Naive thymus-derived CD4-positive, alpha-beta T cell (primary cell): ENCODE measurements at places on chromosomes 6 and 20. TPM values are rescaled to one million over a fixed set of nuclear protein-coding genes. Genes with fewer than 3 reads are reported as not detected.
A peak's percentile ranks its signal among the peaks of the same experiment; 100 is the strongest.

HLA-DRA gene
- 107 TPM for total RNA-seq

DNA sequence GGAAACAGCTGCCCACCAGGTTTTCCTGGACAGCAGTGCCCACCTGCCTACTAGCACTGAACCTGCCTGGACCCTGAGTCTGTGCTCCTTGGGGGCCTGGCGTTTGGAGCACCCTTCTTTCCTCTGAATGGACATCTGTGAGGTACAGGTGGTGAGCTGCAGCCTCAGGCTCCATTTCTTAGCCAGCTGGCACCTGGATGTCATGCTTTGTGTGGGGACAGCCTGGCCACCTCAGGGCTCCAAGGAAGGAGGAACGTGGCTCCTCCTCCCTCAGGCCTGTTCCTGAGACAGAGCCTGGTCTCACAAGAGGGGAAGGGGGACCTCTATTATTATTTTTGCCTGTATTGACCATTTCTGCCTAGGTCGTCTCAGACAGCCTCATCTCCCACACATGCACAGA, 8.1 kb downstream of the TMEM151B start:
- no peaks in the 10 kb centered on the region for H3K4me1 ChIP-seq
- no peaks in the 10 kb centered on the region for H3K27me3 ChIP-seq
- no peak for DNase-seq
- no peak overlapping the region for H3K27ac ChIP-seq
- H3K4me3 ChIP-seq, result no peak overlapping the region

DNA sequence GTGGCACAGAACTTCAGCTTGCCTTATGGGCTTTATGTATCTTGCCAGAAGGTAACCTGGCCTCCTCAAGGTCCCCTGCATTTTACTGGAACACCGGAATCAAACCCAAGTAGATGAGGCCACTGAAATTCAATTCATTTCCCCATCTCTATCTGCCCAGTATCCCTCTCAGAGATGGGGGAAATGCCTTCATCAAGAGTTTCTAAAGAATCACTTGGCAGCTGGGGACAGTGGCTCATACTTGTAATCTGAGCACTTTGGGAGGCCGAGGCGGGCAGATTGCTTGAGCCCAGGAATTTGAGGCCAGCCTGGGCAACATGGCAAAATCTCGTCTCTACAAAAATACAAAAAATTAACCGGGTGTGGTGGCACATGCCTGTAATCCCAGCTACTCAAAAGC, 12.9 kb downstream of the MDGA1 start:
- no peaks in the 10 kb centered on the region for H3K27me3 ChIP-seq
- H3K4me1 ChIP-seq, result no peaks in the 10 kb centered on the region
- no peak for DNase-seq
- H3K36me3 ChIP-seq, result no peaks in the 10 kb centered on the region

DNA sequence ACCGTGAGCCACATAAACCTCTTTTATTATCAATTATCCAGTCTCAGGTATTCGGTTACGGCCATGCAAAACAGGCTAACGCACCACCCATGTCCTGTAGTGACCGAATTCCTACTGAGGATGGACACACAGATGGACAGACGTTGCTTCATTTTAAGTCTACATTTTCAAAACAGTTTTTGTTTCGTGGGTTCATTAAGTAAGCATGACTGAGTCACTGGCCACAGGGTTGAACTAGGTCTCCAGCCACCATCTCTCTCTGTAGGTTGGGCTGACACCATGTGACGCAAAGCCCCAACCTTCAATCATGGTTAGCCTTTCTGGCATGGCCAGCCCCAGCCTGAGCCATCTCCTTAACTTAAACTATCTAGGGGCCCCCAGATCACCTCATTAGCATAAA, 110.0 kb upstream of the SLC22A23 start:
- no peaks in the 10 kb centered on the region for H3K27me3 ChIP-seq
- no peaks in the 10 kb centered on the region for H3K36me3 ChIP-seq
- no peak for DNase-seq
- no peak overlapping the region for H3K27ac ChIP-seq

DNA sequence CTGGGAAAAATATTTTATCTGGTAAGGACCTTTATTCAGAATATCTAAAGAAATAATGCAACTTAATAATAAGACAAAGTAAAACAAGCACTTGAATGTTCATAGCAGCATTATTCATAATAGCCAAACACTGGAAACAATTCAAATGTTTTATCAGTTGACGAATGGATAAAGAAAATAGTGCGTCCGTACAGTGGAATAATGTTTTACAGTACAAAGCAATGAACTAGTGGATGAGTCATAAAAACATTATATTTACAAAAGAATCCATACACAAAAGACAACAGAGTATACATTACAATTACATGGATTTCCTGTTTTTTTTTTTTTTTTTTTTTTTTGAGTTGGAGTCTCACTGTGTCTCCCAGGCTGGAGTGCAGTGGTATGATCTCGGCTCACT, 12.7 kb downstream of the SMAP1 start:
- H3K27ac ChIP-seq, result no peak overlapping the region
- H3K4me1 ChIP-seq, result peaks cover 8% of the 10 kb centered on the region

GPX5 gene
- not detected for total RNA-seq

SLC13A3 gene
- 0.48 TPM in 1 of 2 replicates, not detected in the other for total RNA-seq

- no peaks in the 10 kb centered on the region for H3K27me3 ChIP-seq
- no peak overlapping the region for H3K27ac ChIP-seq
- H3K4me1 ChIP-seq, result no peaks in the 10 kb centered on the region
- no peaks in the 10 kb centered on the region for H3K36me3 ChIP-seq
- DNase-seq, result no peak
These were observed 211.9 kb downstream of the FOXC1 start for GRCh38 chr6:1821513-1822183.

DNA sequence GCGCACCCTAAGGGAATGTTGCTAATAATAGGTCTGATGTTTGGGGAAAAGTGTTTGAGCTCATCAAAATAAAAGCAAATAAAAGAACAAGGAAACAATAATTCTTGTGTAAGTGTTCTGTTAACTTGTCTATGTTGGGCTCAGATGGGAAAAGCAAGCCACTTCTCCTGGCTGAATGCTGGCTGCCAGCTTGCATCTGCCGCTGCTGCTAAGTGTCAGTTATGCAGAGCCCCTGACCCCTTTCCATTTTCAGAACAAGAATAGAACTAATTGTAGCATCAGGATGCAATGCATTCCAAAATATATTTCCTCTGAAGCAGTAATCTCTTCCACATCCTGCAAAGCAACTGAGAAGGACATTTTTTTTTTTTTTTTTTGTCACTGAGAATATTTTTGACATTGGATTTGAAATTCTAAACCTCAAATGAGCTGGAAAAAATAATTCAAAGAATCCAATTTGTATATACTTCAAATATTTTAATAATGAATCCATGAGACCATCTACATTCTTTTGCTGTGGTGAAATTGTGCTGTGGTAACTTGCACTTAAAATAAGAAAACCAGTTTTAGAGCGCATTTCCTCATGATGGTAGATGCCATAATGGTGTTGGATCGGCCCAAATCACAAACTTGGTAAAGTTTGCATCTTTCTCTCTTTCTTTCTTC, 43.9 kb upstream of the DEK start:
- no peaks in the 10 kb centered on the region for H3K27me3 ChIP-seq
- no peaks in the 10 kb centered on the region for H3K4me1 ChIP-seq
- no peak overlapping the region for H3K27ac ChIP-seq
- no peak overlapping the region for H3K4me3 ChIP-seq

DNA sequence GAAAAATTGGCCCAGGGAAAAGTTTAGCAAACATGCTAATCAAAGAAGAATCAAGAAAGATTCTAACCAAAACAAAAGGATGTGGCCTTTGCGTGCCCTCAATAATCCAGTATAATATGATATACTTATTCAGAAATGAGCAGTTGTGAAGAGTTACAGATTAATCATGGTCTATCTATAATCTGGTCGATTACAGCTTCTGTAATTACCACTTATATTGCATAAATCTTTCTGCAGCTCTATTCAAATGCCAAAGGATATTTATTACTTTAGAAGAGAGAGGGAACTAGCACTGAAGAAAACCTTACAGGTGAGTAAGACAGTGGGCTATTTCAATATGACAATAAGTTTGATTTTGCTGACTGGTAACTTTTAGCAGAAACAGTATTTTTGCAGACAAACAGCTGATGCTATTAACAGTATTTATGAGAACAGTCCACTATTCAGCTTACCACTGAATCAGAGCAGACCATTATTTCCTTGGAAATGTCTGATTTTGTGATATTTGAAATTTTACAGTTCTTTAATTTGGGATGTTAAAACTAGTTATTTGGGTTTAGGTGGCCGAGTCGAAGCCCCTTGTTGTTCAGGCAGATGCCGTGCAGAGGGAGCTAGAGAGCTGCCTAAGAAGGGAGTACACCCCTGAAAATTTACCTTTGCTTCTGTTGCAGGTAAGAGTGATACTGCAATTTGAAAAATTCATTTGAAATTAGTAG, 92.2 kb downstream of the CEP57L1 start:
- DNase-seq, result peak; percentile 19
- no peak overlapping the region for H3K4me3 ChIP-seq
- H3K36me3 ChIP-seq, result no peaks in the 10 kb centered on the region

DNA sequence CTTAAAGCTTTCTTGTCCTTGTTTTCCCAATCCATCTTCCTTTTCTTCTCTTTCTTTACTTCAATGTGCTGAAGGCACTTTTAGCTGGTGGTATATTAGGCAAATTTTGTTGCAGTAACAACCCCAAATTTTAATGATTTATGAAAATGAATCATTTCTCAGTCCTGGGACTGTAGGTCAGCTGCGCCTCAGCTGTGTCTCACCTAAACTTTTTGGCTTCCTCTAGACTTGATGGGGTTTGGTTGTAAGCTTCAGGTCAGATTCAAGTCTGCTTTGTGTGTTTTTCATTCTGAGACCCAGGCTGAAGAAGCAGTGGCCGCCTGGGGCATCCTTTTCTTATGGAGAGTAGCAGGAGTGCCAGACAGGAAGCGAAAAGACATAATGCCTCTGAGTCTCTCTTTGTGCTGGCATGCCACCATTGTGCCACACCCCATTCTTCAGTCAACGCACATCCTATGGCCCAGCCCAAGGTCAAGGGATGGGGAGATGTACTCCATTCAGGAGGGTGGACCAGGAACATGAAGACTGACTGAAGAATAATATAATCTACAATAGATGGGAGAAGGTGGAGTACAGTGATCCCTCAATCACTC, 28.9 kb upstream of the CD83 start:
- H3K36me3 ChIP-seq, result no peaks in the 10 kb centered on the region
- DNase-seq, result no peak
- peaks cover 4% of the 10 kb centered on the region for H3K27me3 ChIP-seq
- H3K4me1 ChIP-seq, result no peaks in the 10 kb centered on the region
- H3K4me3 ChIP-seq, result no peak overlapping the region

C20orf141 gene
- total RNA-seq, result not detected

POLR1H gene
- 36.0 TPM for total RNA-seq

PCMTD2 gene
- 103 TPM for total RNA-seq

HBS1L gene
- total RNA-seq, result 89.5 TPM
